NCI-H1105 treated with DMSO at 0.1 percent for 48 hours (cell line): ENCODE measurements at places on chromosomes 1 and 21.

DNA sequence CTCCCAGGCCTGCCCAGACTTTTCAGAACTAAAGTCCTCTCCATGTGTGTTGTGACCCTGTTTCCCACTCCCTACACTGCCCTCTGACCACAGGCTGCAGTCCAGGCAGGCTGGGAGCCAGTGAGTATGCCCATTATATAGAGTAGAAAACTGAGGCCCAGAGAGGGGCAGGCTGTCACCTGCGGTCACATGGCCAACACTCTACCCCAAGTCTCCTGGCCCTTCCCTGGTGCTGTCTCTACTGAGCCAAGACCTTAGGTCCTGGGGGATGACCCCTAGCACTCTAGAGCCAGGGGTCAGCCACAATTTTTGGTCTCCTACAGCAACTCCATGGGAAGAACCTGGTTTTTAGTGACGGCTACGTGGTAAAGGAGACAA is 30.8 kb downstream of the RPS6KA1 start:
- no peak for DNase-seq

DNA sequence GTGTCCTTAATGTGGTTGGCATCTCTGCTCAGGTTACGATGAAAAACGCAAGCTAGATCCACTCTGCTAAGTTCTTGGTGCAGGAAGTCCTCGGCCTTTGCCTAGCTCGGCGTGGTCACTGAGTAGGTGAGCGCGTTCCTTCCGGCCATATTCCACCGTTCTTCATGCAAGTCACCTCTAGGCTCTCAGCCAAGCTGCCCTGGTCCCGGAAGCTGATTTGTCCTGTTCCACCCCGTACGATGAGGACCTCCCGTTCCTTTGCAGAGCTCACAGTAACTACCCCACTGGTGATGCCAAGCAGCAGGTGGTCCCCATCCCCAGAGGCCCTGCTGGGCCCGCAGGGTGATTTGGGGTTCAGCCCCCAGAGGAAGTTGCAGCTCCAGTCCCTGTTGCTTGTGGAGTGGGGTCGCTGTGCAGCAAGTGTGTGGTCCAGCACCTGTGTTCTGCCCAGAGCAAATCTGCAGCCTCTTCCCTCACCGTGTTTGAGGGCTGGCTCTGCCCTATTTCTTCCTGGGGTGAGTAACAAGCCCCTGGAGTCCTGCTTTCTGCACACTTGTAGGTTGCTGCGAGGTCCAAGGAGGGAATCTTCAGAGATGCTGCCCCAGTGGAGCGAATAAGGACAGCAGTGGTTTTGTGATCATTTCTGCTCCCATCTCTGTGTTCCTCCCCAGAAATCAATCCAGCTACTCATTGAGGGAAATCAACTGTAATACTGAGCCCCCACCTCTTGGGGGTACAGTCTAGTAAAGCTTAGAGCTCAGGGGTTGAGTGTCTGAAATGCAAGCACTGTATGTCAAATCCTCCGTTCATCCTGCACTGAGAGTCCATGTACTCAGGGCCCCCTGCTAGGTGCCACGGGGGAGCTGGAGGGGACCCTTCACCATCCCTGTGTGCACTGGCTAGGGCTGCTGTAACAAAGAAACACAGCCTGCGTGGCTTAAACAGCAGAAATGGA is 2.3 kb downstream of the UMODL1 start:
- DNase-seq, result no peak

- DNase-seq, result peak; percentile 16
These were observed 289.8 kb downstream of the NTNG1 start for GRCh38 chr1:107430540-107431228.

DNA sequence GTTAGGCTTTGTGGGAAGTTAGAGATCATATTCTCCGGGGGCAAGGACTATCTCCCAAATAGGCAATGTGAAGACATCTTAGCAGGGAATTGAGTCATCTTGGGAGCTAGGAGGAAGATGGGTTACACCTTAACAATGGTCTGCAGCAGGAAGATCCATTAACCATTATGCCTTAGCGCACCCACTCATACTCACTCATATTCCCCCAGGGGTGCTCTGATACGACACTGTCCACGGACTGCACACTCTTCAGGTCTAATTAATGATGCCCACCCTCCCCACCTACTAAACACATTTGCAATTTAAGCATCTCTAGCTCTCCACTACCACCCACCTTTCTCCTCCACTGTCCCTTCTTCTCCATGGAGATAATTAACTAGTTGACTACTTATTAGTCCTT is 857 bp upstream of the AK5 start:
- no peak for DNase-seq

DNA sequence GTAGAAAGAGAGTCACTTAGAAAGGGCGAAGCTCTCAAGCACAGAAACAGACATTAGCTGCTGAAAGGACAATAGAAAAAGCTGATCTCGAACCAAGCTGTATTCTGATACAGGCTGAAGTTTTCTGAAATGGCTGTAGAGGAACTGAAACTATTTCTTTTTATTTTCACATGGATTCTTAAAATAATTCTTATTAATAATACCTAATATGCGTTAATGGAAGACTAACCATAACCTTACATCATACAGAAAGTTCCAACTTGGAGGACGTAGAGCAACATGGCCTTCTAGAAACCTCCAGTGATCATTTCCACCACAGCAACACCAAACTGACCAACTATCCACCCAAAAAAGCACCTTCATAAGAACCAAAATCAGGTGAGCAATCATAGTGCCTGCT is 52.8 kb upstream of the ACADM start:
- DNase-seq, result no peak

DNA sequence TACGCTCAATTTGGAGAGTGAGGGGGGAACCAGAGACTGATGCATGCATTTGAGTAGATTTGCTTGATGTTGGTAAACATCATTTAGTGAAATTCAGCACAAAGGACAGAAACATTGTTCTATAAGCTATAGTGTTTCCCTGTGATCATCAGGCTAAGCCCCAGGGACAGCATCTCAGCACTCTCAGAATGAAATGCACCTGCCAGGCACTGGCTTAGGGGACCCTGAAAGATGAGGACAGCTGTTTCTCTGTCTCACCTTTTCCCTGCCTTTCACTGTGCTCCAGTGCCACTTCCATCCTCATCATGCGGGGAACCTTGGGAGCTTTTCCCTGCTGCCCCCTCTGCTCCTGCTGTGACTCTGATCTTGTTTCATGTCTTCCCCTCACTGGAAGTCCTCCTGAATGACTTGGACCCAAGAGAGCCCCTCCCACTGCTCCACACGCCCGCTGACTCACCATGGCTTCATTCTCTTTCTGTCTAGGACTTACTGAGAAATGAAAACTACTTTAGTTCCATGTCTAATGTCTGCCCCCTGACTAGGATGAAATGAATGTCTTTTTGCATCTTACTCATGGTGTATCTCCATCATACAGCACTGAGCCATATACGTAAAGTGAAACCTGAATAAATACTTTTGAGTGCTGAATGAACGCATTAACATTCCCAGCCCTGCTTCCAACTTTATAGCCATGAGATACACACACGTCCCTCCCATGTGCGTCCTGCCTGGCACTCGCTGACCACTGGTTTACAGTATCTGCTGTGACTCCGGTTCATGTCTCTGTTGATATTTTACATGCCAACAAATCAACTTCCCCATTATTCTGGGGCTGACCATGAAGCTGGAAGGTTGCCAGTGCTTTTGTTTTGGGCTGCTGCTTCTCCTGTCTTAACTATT is 182.0 kb downstream of the PCP4 start:
- DNase-seq, result peak; percentile 72

DNA sequence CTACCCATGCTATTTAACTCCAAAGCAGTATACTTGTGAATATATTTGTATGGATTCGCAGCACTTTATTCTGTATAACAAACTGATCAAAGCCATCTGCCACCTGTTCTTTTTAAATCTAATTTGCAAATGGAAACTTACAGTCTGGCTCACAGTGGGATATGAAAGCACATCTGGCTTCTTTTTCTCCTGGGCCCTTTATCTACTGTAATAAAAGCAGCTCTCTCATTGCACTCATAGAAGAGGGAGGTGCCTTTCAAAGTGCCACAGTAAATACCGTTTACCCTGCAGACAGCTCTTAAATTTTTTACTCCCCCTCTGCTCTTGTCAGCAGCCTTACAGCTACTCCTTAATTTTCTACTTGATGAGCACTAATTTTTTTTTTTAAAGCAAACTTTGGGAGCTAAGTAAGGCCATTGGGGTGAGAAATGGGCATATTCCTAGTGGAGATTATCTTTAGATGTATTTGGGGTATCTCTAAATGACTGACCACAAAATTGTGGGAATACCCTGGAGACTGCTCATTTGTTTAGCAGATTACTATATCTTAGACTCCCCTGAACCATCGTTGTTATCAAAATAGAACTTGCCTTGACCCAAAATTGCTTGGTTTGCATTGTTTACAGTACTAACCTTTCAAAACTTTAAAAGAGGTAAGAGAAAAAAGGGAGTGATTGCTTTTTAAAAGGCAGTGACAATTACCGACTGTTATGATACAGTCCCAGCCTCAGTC is 110.1 kb downstream of the VPS13D start:
- peak; percentile 45 for DNase-seq

GRCh38 chr1:46556822-46557221 is 5.4 kb upstream of the KNCN start:
- DNase-seq, result no peak

DNA sequence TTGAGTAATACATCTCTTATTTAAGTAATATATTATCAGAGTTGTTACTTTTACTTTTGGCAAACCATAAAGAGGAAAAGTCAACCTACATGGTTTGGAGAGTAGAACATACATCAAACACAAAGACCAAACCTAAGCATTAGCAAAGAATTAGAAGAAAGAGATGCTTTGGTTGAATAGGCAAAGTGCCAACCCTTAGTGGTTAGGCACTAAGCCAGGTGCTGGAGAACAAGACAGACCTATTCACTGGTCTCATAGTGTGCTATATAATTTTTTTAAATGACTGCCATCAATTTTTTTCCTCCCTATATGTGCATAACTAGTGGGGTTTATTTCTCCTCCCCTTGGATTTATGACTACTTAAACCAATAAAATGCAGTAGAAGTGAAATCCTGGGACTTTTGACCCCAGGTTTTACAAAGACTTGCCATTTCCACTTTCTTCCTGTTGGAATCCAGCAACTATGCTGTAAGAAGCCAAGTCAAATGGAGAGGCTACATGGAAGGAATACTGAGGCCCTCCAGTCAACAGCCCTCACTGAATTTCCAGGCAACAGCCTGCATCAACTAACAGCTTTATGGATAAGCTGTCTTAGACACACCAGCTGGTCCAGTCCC is 69.8 kb upstream of the HAO2 start:
- peak; percentile 83 for DNase-seq

GRCh38 chr1:155134322-155134721 is 1.3 kb upstream of the SLC50A1 start:
- DNase-seq, result no peak

- DNase-seq, result no peak
These were observed 47.9 kb downstream of the LAMC1 start for GRCh38 chr1:183070923-183071618.

GRCh38 chr21:45255381-45256020 is 32.2 kb downstream of the POFUT2 start:
- DNase-seq, result no peak

GRCh38 chr1:232856541-232856940 is 51.3 kb downstream of the MAP10 start:
- DNase-seq, result no peak

- DNase-seq, result peak; percentile 86
These were observed 60.7 kb downstream of the ZNF697 start for GRCh38 chr1:119587341-119587740.

DNA sequence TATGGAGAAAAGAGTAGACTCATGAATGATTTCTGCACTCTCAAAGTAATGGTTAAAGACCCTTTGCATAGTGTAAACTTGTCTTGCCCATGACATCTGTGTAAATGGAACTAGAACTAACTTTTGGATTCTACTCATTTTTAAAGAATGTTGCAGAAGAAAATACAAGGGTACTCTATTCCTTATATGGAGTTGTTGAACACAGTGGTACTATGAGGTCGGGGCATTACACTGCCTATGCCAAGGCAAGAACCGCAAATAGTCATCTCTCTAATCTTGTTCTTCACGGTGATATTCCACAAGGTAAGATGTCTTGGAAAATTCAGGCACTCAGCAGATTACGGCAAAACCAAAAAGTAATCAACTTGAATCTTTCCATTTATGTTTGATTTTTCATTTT is 19.8 kb downstream of the CCT8 start:
- DNase-seq, result no peak

DNA sequence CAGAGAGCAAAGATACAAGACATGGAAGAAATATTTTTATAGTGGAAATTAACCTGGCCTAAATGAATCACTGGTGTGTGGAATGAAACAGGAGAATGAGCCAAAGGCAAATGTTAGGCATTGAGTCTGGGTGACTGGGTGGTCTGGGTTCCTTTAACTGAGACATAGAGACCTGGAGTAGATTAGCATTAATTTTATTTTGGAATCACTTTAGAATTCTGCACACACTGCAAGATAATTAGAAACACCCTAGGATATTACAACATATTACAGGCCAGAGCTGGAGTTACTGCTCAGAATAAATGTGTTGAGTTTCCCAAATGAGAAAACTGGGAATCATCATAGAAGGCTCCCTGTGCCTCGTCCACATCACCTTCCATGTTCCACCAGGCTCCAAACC is 85.5 kb downstream of the PLPPR5 start:
- DNase-seq, result no peak

DNA sequence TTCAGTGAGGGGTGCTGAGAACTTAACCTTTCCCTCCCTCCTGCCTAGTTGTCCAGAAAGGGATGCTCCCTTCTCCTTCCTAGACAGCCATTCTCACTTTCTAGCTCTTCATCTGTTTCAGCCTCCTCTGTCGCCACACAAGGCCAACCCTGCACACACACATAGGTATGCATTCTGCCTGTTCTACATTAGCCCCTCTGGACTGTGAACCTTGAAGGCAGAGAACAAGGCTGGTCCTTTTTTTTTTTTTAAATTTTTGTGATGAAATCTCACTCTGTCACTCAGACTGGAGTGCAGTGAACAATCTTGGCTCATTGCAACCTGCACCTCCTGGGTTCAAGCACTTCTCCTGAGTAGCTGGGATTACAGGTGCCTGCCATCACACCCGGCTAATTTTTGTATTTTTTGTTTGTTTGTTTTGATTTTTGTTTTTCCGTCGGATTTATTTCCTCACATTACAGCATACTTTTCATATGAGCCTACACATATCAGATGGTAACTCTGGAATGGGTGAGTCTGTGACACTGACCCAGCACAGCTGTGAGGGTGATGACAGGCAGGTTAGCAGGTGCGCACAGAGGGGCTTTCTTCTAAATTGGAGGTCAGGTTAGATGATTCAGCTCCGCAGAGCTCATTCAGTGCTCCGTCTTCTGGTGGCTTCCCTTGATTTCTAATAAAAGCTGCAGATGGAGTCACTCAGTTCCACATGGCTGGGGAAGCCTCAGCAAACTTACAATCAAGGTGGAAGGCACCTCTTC is 4.9 kb upstream of the AKR1A1 start:
- no peak for DNase-seq

GRCh38 chr1:39204441-39205081 is at the start of gene MACF1:
Gene MACF1 (plus strand): TSS chr1:39204695. CDS start chr1:39205023, 328 bp downstream.
- no peak for DNase-seq

GRCh38 chr1:228434689-228435088 is 18.0 kb upstream of the TRIM17 start:
- DNase-seq, result no peak

- DNase-seq, result no peak
These were observed 1.2 kb upstream of the H6PD start for GRCh38 chr1:9233241-9233941.
